CD4-positive, alpha-beta T cell treated with Interleukin-6 for 4 hours (primary cell): ENCODE measurements at places on chromosomes 13 and 19.

DNA sequence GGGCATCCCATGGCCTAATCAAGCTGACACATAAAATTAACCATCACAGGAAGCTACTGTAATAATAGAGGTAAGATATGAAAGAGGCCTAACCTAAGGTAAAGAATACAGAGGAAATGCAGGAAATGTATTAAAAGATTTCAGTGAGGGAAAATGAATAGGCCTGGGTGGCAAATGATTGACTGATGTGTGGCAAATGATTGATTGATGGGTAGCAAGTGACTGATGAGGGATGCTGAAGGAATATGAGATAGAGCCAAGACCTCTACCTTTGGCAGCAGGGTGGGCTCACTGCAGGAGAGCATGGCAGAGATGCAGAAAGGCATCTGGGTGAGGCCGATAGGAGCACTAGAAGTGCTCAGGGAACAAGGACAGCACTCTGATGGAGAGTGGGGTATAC lies 172.9 kb downstream of the KCTD12 start:
- no peak for DNase-seq

GRCh38 chr13:99093997-99094396 lies 106.7 kb upstream of the UBAC2 start:
- no peak for DNase-seq

GRCh38 chr13:51758691-51759090 lies 45.3 kb downstream of the DHRS12 start:
- no peak for DNase-seq

GRCh38 chr13:56718791-56719190 lies 421.9 kb upstream of the PRR20A start:
- DNase-seq = no peak

DNA sequence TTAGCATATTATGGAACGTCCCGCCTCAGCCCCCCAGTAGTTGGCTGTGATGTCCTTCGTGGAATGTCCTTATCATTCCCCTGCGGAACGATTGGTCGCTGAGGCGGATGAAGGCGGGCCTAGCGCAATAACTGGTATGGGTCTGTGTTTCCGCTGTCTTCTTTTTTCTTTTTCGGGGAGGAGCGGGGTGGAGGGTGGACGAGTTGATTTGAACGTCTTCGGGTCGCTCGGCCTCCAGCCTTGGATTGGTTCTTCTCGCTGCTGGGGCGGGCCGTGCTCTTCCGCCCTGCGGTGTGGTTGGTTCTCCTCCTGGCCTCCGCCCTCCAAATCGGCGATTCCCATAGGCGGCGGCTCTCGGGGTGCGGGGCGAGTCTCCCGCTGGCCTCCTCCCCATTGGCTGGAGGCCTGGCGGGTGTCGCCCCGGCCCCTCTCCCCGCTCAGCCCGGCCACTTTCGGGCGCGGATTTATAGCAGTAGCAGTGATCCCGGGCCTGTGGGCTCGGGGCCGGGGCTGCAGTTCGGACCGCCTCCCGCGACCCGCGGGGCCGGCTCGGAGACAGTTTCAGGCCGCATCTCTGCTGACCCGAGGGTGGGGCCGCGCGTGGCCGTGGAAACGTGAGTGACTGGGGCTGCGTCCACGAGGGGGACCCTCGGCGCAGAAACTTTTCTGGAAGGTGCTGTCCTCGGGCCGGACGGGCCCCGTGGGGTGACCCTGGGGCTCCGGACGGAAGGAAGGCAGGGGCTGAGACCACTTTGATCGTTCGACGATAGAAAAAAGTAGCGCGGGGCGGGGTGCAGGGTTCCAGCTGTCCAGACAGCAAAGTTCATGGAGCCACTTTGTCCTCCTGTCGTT lies 2.1 kb downstream of the ING1 start:
- peak; percentile 97 for DNase-seq

- peak; percentile 87 for DNase-seq
Measured at GRCh38 chr19:40609561-40610395, 8.6 kb downstream of the LTBP4 start.

- no peak for DNase-seq
Measured at GRCh38 chr13:109144693-109145437, 515.5 kb downstream of the MYO16 start.

GRCh38 chr19:1304197-1304924 lies 18.7 kb downstream of the EFNA2 start:
- DNase-seq = no peak

DNA sequence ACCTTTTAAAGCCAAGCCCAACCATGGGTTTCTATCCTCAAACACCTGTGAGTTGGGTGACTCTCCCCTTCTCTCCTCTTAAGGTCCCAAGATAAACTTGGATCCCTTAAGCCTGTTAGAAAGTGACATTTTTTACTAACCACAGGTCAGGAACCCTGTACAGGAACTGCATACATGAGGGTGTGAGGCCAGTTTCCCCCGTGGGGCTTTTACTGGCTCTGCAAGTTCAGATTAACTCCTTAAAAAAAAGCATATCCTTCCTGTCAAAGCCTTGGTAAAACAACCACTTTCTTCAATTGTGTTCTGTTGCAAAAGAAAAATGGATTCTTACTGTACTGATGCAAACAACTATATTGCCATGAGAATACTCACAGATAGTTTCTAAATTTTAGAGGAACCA lies 2638.7 kb upstream of the PCDH20 start:
- DNase-seq = no peak

DNA sequence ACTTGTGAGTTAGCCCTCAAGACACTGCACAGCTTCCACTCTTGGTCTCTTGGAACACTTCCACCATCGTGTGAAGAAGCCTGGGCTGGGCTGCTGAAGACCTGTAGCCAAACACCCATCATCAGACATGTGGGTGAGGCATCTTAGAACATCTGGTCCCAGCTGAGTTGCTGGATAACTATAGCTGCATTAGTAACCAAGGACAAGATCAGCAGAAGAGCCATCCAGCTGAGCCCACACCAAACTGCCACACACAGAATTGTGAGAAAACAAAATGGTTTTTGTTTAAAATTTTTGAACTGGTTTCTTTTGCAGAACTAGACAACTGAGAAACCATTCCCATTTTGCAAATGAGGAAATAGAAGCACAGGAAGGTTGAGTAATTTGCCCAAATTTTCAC lies 56.2 kb downstream of the CCNE1 start:
- no peak for DNase-seq

GRCh38 chr19:8835446-8835845 lies 3.3 kb downstream of the MBD3L1 start:
- DNase-seq = no peak

DNA sequence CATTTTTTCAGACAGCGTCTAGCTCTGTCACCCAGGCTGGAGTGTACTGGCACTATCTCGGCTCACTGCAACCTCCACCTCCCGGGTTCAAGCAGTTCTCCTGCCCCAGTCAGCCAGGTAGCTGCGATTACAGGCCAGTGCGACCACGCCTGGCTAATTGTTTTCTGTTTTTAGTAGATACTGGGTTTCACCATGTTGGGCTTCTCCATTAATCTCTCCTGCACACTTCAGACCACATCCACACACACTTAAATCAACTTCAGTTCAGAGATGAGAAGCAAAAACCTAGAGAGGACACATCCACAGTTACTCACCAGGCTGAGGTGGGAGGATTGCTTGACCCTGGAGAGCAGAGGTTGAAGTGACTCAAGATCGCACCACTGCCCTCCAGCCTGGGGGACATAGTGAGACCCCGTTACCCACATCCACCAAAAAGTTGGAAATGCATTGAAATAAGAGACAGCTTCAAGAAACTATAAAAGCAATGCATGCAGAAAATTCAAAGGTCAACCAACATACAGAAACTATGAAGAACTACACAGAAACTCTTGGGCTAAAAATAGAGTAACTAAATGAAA lies 42.3 kb downstream of the ZNF611 start:
- no peak for DNase-seq

- peak; percentile 72 for DNase-seq
Measured at GRCh38 chr19:58059003-58059670, at the start of gene ZNF135. ZNF135 (plus strand) TSS chr19:58059282; CDS start chr19:58060003, 721 bp downstream.

DNA sequence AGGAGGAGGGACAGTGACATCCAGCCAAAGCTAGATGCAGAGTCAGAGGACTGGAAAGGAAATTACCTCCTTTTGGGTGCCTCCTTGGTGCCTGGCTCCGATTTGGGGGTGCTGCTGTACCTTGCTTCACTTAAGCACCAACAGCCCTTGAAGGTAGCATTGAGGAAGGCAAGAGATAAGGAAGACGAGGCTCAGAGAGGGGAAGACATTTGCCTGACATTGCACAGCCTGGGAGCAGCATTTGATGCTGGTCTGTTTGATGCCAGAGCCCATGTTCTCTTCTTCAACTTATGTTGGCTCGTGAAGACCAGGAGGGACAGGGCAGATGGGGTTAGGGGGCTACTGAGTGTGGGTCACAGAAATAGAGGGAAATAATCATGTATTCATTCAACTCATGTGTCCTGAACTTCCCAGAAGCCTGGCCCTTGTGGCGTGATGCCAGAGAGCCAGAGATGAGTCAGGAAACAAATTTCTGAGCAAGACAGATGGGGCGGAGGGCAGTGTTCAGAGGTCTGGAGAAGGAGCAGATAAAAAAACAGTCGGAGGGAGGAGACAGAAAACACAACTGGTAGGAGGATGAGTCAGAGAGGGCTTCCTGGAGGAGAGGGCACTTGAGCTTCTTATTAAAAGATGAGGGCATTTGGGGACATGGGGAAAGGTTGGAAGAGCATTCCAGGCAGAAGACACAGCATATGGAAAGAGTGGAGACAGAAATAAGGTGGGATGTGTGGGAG lies 3.0 kb upstream of the C19orf81 start:
- no peak for DNase-seq

DNA sequence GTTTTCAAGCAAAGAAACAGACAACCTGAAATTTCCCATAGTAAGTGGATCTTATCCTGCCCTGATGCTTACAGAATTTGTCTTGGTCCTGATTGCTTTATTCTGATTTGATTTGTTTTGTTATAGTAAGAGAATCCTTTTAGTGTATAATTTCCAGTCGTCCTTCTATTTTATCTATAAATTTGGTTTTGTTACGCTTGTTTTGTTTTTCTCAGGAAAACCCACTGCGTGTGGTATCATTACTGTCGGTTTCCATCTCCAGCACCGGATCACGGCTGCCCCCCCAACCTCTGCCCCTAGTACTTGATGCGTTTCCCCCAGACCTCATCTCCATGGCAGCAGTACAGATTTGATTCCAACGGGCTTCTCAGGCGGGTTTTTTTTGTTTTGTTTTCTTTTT lies 58.0 kb upstream of the PDCD5 start:
- no peak for DNase-seq

- DNase-seq = no peak
Measured at GRCh38 chr13:114114006-114114640, 18.3 kb downstream of the RASA3 start.

DNA sequence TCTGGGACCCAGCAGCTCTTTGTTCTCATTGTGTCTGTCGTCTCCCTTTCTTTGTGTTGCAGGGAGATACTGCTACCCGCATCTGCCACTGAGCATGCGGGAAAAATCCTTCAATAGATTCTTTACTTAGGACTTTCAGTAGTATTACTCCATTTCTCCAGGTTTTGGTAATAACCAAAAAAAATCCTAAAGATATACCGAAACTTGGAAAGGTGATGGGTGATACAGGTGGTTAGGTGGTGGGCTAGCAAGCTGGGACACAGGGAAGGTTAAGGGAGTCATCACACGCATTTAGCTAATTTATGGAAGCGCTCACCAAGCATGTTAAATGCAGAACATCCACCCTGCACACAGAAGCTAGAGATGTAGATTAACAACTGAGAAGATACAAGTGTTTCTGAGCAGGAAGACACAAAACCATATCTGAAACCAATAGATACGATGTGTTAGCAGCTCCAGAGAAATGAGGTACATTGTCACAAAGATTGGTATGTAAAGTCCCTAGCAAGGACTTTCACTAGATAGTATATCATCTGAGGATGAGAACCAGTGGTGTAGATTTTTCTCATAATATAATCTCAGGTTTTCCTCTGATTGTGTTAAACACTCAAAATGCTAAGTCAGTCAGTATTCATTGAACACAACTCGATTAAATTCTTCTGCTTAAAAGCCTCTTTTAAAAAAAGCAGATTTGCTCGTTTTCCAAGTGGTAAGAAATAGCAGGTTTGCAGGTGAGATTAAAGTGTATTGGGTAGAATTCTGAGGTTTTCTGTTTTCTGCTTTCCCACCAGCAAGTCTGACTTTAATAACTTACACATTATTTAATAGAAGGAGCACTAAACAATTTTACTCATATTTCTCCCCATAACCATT lies 1.2 kb upstream of the SLAIN1 start:
- peak; percentile 1 for DNase-seq

GRCh38 chr13:46968450-46968849 lies 71.6 kb upstream of the HTR2A start:
- no peak for DNase-seq

DNA sequence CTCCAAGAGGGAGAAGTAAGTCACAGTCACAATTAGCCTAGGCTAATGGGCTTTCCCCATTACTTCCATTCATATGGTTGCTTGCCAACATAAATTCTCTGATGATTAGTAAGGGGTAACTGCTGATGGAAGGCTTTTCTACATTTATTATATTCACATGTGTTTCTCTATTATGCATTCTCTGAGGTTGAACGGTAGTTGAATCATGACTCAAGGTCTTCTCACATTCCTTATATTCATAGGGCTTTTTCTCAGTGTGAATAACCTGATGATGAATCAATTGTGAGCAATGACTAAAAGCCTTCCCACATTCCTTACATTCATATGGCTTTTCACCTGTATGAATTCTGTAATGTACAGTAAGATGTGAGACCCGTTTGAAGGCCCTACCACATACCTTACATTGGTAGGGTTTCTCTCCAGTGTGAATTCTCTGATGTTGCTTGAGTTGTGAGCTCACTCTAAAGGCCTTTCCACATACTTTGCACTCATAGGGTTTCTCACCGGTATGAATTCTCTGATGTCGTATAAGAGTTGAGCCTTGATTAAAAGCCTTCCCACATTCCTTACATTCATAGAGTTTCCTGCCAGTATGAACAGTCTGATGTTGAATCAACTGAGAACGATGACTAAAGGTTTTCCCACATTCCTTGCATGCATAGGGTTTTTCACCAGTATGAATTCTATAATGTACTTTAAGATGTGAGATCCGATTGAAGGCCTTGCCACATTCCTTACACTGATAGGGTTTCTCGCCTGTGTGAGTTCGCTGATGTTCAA lies 9.3 kb downstream of the ZNF582 start:
- no peak for DNase-seq

DNA sequence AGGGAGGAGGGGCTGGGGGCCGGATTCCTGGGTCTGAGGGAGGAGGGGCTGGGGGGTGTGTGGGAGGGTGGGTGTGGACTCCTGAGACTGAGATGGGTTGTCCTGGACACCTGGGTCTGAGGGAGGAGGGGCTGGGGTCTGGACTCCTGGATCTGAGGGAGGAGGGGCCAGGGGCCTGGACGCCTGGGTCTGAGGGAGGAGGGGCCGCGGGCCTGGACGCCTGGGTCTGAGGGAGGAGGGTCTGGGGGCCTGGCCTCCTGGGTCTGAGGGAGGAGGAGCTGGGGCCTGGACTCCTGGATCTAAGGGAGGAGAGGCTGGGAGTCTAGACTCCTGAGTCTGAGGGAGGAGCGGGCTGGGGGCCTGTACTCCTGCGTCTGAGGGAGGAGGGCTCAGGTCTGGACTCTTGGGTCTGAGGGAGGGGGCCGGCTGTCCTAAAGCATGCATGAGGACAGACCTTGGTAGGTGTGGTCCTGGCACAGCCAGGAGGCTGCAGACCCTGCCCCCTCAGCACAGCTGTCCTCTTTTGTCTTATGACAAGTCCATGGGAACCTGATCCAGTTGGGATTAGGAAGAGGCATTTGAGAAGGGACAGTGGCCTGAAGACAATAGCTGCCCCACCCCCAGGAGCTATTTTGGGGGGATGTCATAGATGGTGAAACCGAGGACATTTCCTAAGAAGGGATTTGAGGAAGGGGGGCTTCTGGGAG lies 1.3 kb downstream of the TNNT1 start:
- no peak for DNase-seq

GRCh38 chr13:103437651-103438050 lies 371.4 kb upstream of the SLC10A2 start:
- DNase-seq = no peak

GRCh38 chr13:22091222-22091970 lies 420.5 kb downstream of the FGF9 start:
- DNase-seq = no peak
